ENCODE measurements at places on chromosomes 16 and 17. TPM values are rescaled to one million over a fixed set of nuclear protein-coding genes. Genes with fewer than 3 reads are reported as not detected.

Gene HNF1B
- total RNA-seq: 21.9 TPM

Gene CAPNS2
- total RNA-seq: not detected

Gene CHST4
- total RNA-seq: 1.1 TPM

Gene KRTAP17-1
- total RNA-seq: not detected

Gene TM4SF5
- not detected for total RNA-seq

Gene SMPD3
- total RNA-seq: not detected

Gene PFAS
- 58.1 TPM for total RNA-seq

GRCh38 chr17:13337864-13338371 is 263.8 kb downstream of the HS3ST3A1 start:
- no peak for DNase-seq

GRCh38 chr16:81151648-81152310 is 55.6 kb upstream of the GCSH start:
- no peak for DNase-seq

- no peak for DNase-seq
Observed at GRCh38 chr16:73028721-73029361, 19.1 kb downstream of the ZFHX3 start.

DNA sequence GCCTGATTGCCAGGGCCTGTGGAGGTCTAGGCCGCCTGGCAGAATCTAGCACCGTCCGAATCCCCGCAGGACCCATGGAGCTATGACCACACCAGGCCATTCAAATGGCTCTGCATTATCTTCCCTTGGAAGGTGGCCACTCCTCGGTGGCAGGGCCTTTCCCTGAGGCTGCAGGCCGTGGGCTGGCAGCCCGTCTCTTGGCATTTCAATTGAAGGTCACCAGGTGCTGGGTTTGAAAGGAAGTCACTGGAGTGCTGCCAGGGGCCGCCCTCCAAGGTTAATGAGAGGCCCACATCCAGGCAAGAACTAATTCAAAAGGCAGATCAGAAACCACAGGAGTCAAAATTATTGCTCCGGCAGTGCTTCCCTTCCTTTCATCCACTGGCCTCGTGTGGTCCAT is 27.7 kb upstream of the CACNG5 start:
- no peak for DNase-seq

GRCh38 chr17:12789075-12789480 is 220 bp upstream of the ARHGAP44 start:
- DNase-seq: no peak

GRCh38 chr16:31063843-31064611 is 10.0 kb downstream of the ZNF668 start:
- DNase-seq: no peak

GRCh38 chr17:61714300-61714699 is 123.3 kb upstream of the NACA2 start:
- no peak for DNase-seq

- DNase-seq: no peak
Observed at GRCh38 chr16:87803385-87803784, 37.6 kb upstream of the KLHDC4 start.

DNA sequence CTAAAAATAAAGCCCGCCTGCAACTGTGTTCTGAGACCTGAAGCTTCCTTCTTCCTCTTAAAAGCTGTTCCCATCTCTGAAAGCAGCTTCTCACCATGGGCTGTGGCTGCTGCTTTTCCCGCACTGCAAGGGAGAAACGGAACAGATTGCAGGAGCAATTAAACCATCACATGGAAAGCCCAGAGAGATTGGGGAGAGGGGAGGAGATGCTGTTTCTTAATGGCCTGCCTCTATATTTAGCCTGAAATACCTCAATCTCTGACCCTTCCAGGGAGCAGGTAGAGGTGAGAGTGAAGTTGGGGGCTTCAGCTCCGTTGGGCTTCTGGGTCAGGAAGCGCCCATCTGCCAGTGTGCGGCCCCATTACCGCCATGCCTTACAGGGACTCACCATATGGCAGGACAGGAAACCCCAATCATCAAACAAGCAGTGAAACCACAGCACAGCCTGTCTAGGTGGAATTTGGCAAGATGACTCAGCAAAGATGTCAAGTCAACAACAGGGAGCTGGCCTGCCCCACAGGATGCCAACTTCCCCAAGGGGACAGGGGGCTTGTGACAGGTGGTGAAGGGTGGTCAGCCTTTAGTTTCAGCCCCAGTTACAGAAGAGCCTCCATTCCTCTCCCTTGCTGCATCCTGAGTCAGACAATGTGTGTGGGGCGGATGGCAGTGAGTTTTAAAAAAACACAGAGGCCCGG is 286.6 kb upstream of the CCL2 start:
- DNase-seq: no peak

- no peak for DNase-seq
Observed at GRCh38 chr16:9670033-9670432, 512.2 kb downstream of the GRIN2A start.

- no peak for DNase-seq
Observed at GRCh38 chr16:4505356-4506147, 29.4 kb downstream of the HMOX2 start.

DNA sequence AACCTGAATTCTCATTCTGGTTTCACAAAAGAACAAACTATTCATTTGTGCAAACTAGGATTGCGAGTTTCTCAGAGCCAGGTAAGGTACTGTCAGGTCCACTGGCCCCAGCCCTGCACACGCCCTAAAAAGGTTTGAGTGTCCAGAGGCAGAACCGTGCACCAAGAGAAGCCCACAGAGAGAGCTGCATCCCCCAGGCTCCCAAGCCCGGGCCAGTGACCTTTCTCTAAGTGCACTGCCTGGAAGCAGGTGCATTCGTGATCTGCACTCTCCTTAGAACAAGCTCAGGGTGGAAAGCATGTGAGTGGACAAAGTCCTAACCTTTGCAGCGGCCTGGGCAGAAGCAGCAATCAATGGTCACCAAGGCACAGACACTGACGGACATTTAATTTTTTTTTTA is 26.8 kb downstream of the MEAK7 start:
- DNase-seq: no peak

- DNase-seq: no peak
Observed at GRCh38 chr17:47213540-47213939, 4.4 kb downstream of the MYL4 start.

GRCh38 chr17:45578516-45579455 is 88.3 kb upstream of the PLEKHM1 start:
- DNase-seq: no peak

- no peak for DNase-seq
Observed at GRCh38 chr16:89576153-89577054, 846 bp downstream of the CPNE7 start.

Data from epithelial cell of proximal tubule (primary cell).